ENCODE measurements at places on chromosomes 5 and 9.

DNA sequence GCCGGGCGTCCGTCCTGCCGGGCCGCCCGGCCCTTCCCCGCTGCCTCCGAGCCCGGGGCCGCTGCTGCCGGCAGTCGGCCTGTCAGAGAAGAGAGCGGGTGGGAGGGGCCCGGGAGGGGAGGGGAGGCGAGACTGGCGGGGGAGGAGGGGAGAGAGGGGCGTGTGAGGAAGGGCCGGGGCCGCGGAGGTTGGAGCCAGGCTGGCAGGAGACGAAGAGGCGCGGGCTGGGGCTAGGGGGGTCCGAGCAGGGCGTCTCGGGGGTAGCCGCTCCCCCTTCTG, 570 bp downstream of the CREBRF start:
- no peak for DNase-seq

DNA sequence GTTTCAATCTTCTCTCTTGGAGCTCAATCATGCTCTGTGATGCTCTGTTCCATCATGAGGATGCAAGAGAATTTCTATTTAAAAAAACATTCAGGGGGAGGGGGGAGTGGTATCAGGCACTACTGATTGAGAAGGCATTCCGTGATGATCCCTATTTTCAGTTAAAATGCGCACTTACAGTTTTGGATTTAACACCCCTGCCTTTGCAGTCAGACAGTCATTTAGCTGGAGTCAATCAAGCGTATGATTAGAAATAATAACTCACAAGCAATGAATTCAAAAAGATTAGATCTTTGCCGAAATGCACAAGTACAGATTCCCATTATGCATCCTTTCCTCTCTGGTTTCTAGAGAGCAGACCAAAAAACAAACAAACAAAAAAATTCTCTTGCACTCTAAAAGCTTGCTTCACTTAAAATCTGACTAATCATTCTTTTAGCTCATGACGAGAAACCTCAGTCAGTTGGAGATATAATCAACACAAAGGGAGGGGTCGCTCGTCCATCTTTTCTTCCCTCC, 55.4 kb downstream of the EFNA5 start:
- no peak for DNase-seq

- DNase-seq, result no peak
Observed at GRCh38 chr5:160272889-160273288, 39.5 kb downstream of the CCNJL start.

DNA sequence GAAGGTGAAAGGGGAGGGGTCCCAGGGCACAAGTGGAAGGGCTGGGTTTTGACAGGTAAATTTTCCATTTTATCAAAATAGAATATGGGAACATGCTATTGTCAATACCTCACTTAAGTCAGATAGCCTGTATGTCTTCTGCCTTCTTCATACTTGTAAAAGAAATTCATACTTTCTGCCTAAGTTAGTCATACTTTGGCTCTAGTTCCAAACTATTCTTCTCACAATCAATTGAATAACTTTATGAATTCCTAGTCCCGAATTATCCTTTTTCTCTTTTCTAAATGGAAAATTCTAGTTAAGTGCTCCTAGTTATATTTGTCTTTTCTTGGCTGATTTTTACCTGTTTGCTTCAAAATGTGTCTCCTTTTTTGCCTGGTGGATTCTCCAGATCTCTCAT, 271.4 kb downstream of the CSNK1G3 start:
- DNase-seq, result no peak

GRCh38 chr5:172426086-172426485, 28.2 kb downstream of the SH3PXD2B start:
- no peak for DNase-seq

GRCh38 chr9:126146254-126147145, 180.1 kb upstream of the MVB12B start:
- peak; percentile 84 for DNase-seq

DNA sequence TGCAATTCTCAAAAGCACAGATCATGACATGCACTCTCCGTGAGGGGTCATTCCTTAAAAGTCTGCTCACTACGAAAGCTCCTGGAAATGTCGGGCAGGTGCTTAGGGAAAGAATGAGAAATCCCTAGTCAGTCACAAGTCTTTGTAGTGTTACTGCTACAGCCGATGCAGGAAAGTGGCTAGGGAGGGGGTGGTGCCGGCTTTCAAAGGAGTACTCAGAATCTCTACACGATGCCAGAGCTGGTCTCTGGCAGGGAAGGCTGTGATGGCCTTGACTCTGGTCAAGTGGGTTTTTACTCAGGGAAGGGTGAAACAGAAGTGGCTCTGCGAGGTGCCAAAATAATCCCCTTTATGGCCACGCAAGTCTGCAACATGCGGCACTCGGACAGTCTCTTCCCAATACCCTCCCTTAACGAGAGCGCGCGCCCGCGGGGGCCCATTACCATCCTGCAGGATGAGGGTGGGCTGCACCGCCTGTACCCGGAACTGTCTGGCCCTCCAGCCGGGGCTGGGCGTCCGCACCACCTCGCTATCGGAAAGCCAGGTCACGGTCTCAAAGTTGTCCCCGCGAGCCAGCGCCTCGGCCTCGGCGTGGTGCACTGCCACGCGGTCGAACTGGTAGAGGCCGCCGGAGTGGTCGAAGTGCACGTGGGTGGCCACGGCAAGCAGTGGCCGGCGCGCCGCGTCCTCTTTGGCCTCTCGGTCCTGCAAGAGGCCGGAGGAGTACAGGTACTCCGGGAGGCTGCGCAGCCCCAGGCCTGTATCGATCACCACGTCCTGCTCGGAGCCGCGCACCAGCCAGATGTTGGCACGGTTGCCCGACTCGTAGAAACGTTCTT, 956 bp downstream of the MBLAC2 start:
- peak; percentile 6 for DNase-seq

DNA sequence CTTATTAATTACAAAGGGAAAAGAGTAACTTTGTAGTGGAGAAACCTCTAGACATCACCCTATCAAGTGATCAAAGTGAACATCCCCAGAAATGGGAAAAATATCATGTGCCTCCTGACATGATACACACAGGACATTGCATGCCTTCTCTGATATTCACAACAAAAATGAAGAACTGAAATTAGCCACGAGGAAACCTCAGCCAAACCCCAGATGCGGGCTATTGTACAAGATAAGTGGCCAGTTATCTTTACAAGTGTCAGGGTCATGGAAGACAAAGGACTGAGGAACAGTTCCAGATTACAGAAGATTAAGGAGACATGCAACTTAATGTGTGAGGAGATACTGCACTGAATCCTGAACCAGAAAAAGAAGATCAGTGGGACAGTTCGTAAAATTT, 23.8 kb upstream of the NPM1 start:
- DNase-seq, result no peak
